Non-pigmented ciliary epithelial cell (primary cell): ENCODE measurements at places on chromosomes 2 and 18.

GRCh38 chr2:138775736-138776135 lies 4.5 kb downstream of the NXPH2 start:
- DNase-seq, result no peak

- DNase-seq, result no peak
Observed at GRCh38 chr2:26503231-26503880, 25.4 kb upstream of the OTOF start.

GRCh38 chr2:102025016-102025501 lies 33.3 kb downstream of the IL1R2 start:
- DNase-seq, result no peak

- no peak for DNase-seq
Observed at GRCh38 chr2:239327536-239328350, 73.1 kb downstream of the HDAC4 start.

- no peak for DNase-seq
Observed at GRCh38 chr2:208142240-208142924, 3.6 kb downstream of the CRYGB start.

DNA sequence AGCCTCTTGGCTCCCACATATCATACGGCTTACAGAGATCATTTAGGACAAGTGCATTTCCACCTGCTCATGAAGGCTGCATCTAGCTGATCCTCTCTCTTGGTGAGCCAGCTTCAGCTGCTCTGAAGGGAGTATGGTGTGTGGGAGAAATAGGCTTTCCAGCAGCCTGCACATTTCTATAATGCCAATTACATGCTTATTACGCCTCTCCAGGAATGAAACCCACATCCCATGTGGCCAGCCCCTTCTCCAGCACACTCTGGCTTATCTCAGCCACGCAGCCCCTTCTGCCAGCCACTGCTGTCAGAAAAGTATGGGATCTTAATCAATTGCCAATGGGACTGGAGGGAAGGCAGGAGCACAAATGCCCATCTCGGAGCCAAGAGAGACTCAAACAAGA lies 117.5 kb downstream of the GALNT14 start:
- DNase-seq, result no peak

- no peak for DNase-seq
Observed at GRCh38 chr2:88195246-88195645, 25.1 kb downstream of the THNSL2 start.
